ENCODE measurements at places on chromosomes 5 and 9.

DNA sequence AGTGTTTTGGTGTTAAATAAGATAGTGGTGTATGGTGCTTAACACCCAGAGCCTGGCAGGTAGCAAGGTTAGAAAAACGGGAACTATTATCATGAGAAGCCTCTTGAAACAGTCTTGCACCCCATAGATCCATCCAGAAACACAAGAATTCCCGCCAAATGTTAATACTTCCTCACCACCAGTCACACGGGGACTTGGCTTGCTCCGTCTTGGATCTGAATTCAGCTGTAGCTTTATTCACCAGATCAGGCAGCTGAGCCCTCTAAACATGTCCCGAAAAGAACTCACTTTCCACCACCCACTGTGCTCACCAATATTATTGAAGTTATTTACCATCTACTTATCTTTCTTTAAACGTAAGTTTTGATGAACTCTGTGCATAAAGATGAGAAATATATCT is 101.6 kb upstream of the PTPN3 start:
- no peak for DNase-seq

DNA sequence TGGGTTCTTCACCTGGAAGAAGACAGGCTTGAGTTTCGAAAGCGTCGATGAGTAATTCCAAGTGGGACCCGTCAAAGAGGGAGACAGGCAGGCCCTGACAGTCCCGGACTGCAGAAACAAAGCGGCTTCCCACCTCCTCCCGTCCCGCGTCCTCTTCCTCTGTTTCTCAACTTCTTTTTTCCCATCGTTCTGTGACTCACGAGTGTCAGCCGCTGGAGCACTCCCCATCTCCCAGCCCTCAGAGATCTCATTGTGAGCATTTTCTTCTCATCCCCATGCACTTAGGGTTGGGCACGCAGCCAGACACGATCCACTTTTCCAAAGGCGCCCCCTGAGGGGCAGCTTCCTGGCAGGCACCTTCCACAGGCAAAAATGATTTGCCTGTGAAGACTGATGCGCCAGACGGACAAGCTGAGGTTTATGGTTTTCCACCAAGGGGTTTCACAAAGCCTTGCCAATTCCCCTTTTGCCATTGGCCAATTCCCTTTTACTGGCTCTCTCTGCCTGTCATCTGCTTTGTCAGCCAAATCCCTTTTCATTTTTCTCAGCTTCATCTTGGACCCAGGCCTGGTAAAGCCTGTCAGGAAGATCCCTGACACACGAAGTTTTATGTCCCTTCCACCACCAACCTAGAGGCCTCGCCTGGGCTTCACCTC is 86.5 kb upstream of the ANKRD55 start:
- DNase-seq: no peak

DNA sequence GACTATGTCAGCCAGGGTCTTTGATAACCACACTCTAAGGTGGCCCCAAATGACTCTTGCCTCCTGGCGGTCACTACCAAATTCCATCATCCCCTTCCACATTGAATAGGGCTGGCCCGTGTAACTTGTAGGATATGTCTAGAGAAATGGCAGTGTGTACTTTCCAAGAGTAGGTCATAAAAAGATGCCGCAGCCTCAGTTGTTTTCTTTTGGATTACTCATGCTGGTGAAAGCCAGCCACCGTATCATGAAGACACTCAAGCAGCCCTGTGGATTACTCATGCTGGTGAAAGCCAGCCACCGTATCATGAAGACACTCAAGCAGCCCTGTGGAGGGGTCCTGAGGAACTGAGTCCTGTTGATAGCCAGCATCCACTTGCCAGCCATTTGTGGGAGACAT is 172.0 kb upstream of the TBC1D2 start:
- no peak for DNase-seq

- DNase-seq: no peak
Observed at GRCh38 chr5:96703995-96704394, 41.8 kb downstream of the CAST start.

Measured in ovary (tissue), 10 donors.